ENCODE measurements at places on chromosomes 12 and 14.

DNA sequence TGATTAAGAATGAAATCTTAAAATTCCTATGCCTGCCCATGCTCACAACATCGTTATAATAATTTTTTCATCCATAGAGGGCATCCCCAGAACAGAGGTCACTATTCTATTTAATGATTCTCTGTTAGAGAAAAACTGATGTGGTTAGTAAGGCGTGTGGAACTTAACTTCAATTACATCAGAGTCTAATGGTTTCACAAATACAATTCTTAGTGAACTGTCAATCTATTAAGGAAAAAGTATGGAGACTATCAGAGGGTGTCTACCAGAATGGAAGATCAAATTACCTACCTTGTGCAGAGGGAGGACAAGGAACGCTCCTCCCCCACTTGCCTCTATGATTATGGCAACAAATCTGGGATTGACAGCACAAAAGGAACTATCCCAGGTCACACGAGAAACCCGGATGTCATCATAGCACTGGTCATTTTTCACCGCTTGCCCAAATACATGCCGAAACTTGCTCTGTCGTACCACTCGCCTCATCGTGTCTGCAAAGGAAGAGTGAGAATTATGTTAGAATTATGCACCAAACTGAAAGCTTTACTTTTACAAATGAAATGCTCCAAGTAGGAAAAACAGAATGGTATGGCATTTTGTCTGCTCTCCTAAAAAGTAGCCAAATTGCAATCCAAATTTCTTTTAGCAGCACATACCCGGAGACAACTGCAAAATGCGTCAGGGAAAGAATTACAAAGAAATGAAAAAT is 30.3 kb downstream of the CORO1C start:
- no peak for DNase-seq

DNA sequence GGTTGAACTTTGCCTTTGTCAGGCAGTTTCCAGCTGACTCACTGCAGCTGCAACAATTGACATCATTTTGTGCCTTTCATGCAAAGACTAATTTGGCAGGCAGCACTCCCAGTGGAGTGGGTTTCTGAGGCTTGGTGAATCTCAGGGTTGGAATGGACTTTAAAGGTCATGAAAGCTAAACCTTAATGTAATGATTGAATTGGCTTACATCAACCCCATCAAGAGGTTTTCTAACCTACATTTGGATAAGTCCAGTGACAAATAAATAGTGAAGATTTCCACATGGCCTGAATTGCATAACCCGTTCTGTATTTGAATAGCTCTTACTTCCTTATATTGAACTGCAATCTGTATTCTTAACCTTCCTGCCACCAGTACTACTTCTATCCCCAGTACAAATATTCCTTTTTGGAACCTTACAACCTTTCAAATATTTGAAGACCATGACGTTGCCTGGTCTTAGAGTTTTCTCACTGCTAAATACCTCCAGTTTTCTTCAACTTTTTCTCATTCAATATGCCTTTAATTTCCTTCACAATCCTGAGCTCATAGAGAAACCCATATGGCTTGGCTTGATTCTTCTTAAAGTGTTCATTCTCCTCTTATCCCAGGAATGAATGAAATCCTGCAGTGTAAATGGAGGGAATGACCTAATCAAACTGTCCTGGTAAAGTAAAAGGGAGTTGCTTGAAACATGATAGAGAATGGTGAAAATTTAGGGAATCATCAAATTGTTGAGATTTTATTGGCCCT is 168.1 kb upstream of the NOVA1 start:
- no peak for DNase-seq

- no peak for DNase-seq
Observed at GRCh38 chr12:39755478-39755877, 135.9 kb upstream of the ABCD2 start.

GRCh38 chr12:460261-461230 is 807 bp downstream of the B4GALNT3 start:
- DNase-seq: no peak

- no peak for DNase-seq
Observed at GRCh38 chr12:54018468-54018984, 9.7 kb upstream of the HOXC6 start.

DNA sequence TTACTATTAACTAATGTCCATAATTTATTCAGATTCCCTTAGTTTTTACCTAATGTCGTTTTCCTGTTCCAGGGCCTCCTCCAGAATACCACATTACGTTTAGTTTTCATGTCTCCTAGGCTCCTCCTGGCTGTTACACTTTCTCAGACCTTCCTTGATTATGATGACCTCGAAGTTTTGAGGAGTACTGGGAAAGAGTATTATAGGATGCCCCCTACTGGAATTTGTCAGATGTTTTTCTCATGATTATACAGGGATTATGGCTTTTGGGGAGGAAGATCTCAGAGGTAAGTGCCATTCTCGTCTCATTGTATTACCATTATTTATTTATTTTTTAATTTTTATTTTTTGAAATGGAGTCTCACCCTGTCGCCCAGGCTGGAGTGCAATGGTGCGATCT is 17.7 kb upstream of the C1S start:
- DNase-seq: no peak

DNA sequence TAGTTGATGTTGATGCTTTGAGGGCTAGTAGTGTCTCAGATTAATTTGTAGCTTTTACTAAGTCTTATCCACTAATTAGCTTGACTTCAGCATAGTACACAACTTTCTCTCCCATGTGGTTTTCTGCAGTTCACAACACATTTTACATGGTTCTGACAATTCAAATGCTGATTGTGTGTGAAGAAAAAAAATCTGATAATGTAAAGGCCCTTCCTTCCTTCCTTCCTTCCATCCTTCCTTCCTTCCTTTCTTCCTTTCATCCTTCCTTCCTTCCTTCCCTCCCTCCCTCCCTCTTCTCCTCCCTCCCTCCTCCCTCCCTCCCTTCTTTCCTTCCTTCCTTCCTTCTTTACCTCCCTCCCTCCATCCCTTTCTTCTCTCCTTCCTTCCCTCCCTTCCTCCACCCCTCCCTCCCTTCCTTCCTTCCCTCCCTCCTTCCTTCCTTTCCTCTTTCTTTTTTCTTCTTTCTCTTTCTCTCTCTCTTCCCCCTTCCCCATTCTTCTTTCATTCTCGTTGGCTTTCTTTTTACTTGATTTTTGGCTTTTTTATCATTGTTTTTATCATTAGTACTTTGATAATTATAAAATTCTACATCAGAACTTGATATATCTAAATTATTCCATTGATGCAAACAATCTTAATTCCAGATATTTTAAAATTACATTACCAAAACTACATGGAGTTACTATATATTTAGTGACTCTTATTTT is 1415.6 kb downstream of the LRFN5 start:
- no peak for DNase-seq

- DNase-seq: peak; percentile 33
Observed at GRCh38 chr12:65602610-65603295, 221.5 kb upstream of the HMGA2 start.

- DNase-seq: no peak
Observed at GRCh38 chr12:132710043-132710404, 618 bp upstream of the PGAM5 start.

DNA sequence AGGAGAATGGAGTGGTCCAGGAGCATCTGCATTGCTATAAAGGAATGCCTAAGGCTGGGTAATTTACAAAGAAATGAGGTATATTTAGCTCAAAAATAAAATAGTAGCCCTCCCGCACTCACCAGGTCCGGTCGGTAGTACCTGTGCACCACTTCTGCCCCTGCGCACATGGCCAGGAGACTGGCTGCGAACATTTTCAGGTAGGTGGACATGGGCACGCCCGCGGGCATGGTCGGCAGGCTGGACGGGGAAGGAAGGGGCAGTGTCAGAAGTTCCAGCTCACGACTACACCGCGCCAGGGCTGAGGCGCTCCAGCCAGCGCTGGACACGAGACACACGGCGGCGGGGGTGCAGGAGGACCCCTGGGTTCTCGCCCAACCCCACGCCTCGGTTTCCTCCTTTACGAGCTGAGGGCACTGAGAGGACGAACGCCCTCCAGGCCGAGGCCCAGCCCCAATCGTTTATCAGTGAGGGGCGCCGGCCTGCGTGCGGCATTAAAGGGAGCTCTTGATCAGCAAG is 9.1 kb upstream of the TDG start:
- no peak for DNase-seq

GRCh38 chr12:103580026-103580425 is 7.0 kb upstream of the STAB2 start:
- DNase-seq: no peak

- DNase-seq: no peak
Observed at GRCh38 chr12:94718114-94718513, 67.8 kb upstream of the TMCC3 start.

DNA sequence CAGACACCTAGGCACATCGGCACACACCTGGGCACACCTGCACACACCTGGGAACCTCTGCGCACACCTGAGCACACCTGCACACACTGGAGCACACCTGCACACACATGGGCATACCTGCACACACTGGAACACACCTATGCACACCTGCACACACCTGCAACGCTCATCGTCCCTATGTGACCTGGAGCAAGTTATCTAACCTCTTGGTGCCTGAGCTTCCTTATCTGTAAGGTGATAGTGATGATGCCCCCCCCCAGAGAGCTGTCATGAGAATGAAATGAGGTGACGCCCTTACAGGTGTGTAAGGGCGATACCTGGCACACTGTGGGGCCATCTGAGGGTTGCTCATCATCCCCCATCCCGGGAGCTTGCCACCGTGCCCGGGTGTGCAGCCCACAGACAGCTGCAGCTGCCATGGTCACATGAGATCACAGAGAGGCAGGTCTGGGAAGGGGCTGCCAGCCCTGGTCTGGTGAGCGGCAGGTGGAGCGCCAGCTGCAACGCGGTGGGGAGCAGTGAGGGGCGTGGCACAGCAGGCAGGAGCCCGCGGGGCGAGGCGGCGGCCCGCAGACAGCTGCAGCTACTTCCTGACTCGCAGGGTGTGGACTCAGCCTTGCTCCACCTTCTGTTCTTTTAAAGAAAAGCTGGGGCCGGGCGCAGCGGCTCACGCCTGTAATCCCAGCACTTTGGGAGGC is 59.9 kb upstream of the FBRSL1 start:
- DNase-seq: no peak

DNA sequence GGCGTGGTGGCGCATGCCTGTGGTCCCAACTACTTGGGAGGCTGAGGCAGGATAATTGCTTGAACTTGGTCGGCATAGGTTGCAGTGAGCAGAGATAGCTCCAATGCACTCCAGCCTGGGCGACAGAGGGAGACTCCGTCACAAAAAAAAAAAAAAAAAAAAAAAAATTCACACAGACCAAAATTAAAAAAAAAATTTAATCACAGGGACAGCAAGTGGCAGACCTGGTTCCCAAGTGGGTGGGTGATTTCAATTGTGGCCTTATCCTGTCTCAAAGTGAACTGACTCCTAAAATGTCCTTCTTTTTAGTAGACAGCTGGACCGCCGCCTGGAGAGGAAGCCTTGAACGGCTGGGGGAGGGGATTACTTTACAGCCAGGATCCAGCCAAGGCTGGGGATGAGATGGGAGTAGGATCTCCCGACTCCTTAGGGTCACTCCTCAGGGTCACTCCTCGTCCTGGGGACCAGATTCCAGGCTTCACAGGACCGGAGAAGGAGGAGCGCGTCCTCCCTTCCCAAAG is 1.5 kb upstream of the KCNH3 start:
- no peak for DNase-seq

- no peak for DNase-seq
Observed at GRCh38 chr12:78191611-78192010, 360.9 kb downstream of the NAV3 start.

GRCh38 chr14:100246809-100247428 is 8.0 kb downstream of the YY1 start:
- no peak for DNase-seq

Measured in NK-92 treated with Interleukin-12 subunit alpha and Interleukin-12 subunit beta, amount 100 ng/mL, for 24 hours (cell line).